ENCODE measurements at places on chromosomes 3 and 15. TPM values are rescaled to one million over a fixed set of nuclear protein-coding genes. Genes with fewer than 3 reads are reported as not detected.

The TPRA1 gene
- total RNA-seq = 36.1 TPM

The C3orf70 gene
- 2.0 TPM for total RNA-seq

The ETV5 gene
- 26.1 TPM for total RNA-seq

The PCOLCE2 gene
- 586 TPM for total RNA-seq

The HDC gene
- not detected for total RNA-seq

The SERINC4 gene
- total RNA-seq = under 0.01 TPM

The DNAH12 gene
- under 0.01 TPM for total RNA-seq

The SMAD3 gene
- total RNA-seq = 63.5 TPM
